ENCODE measurements at places on chromosomes 2 and 18.
A peak's percentile ranks its signal among the peaks of the same experiment; 100 is the strongest.

DNA sequence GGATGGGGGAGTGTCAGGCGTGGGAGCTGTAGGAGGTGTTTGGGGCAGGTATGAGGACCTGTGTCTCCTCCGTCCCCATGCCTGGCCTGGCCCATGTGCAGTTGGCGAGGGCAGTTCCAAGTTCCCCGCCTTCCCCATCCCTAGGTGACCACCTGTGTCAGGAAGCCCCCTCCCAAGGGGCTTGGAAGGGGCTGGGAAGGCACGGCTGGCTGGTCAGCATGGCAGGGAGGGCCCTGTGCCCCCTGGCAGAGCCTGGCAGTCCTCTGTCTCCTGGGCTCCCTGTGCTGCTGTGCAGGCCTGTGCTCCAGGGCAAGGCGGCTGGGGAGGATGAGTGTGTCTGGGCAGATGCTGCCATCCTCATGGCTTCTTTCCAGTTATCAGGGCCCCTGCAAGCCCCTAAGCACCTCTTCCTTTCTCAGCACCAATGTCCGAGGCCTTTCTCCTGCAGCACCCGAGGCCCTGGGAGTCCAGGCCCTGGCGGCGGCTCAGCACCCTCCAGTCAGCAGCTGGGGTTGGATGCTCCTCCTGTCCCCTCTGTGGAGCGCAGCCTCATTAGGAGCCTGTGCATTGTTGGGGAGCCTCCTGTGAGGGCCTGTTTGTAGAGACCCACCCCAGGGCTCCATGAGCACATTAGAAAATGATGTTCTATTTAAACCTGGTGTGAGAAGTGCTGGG, 101.7 kb downstream of the FAM210A start:
- DNase-seq: no peak

GRCh38 chr2:108786354-108787215, at the start of gene CCDC138:
Gene CCDC138, plus strand, starts transcription at chr2:108786771. Its CDS starts 52 bp downstream, at chr2:108786823.
- DNase-seq: peak; percentile 94

DNA sequence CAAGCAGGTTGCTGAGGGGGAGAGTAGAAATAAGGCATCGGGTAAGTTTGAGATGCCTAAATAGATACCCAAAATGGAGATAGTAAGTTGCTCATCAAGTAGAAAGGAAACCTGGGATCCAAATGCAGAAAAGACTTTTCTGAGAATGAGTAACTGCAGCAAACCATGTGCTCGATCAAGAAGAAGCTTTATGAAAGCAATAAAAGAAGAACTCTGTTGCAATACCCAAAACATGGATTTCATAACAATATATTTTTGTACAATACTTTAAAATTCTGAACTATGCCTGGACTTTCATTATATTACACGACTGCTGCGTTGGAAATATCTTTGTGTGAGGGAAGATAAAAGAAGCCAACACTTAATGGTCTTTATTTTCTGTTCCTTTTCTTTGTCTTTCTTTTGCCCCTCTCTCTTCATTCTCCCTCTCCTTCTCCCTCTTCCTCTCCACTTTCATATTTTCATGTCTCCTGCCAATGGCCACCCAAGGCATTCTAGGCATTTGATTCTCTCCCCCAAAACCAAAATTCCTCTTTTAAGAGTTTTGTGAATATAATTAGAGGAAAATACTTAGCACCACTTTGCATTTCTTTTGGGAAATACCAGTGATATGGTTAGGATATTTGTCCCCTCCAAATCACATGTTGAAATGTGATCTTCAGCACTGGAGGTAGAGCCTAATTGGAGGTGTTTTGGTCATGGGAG, 257.6 kb downstream of the MREG start:
- no peak for DNase-seq

- DNase-seq: no peak
Measured at GRCh38 chr2:116979916-116980764, 834.4 kb upstream of the DDX18 start.
